NT2/D1 (cell line): ENCODE measurements at places on chromosomes 13 and 19.

- DNase-seq, result no peak
Observed at GRCh38 chr19:4115818-4116385, 8.0 kb downstream of the MAP2K2 start.

- DNase-seq, result no peak
Observed at GRCh38 chr19:29855087-29855486, 43.3 kb downstream of the CCNE1 start.

DNA sequence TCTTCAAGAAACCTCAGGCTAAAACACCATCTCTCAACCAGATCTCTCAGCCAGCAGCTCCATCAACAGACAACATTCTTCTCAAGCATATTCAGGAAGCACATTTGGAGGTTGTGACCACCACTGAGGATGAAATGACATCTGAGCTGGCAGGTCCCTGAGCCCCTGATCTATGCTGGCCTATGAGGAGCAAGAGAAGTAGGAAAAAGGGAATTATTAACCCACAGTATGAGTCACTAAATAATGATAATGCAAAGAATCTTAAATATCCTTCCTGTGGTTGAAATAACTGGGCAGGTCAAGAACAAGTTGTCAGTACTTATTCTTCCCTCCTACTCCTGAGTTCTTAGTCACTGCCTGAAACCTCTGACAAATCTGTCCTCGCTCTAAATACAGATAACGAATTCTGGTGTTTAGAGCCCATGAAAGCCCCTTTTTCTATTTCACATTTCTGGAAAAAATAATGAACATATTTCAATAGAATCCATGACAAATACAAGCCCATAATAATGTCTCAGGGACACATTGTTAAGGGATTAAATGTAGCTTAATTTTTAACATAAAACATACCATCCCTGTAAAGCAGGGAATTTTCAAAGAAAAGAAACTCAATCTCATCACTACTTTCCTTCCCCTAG lies 225.8 kb upstream of the IRS2 start:
- DNase-seq, result no peak

GRCh38 chr19:35963514-35963913 lies 27.3 kb downstream of the LRFN3 start:
- DNase-seq, result peak; percentile 51

DNA sequence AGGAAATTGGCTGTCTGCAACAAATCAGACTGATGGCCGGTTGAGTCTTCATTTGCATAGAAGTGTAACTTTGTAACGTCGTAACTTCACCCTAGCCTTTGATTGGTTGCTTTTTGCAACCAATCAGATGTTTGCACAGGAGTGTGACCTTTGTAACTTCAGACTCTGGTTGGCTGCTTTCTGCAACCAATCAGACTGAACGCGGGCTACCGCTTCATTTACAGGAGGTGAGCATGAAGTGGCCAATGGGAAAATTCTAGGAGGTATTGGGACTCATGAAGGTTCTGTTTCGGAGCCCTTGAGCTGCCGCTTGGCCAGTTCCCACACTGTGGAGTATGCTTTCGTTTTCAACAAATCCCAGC lies 441 bp upstream of the ZNF559 start:
- DNase-seq, result peak; percentile 69

DNA sequence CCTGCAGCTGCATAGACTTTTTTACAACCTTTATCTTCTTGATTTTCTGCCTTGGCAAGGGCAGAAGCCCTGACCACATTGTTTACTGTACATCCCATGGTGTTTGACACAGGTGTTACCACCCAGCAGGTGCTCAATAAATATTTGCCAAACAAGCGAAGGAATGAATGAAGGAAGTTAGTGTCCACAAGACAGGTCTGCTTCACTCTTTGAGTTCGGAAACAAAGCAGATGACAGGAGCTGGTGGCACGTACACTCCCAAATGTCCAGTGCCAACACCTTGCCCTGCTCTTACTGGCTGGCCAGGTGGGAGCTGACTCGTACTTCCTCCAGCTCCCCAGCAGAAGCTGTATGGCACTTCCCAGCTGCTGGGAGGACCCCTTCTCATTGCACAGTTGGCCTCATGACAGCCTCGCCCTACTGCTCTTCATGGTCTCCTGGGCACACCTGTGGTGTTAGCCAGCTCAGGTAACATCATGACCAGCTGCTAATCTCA lies 22.0 kb upstream of the MUC16 start:
- no peak for DNase-seq

DNA sequence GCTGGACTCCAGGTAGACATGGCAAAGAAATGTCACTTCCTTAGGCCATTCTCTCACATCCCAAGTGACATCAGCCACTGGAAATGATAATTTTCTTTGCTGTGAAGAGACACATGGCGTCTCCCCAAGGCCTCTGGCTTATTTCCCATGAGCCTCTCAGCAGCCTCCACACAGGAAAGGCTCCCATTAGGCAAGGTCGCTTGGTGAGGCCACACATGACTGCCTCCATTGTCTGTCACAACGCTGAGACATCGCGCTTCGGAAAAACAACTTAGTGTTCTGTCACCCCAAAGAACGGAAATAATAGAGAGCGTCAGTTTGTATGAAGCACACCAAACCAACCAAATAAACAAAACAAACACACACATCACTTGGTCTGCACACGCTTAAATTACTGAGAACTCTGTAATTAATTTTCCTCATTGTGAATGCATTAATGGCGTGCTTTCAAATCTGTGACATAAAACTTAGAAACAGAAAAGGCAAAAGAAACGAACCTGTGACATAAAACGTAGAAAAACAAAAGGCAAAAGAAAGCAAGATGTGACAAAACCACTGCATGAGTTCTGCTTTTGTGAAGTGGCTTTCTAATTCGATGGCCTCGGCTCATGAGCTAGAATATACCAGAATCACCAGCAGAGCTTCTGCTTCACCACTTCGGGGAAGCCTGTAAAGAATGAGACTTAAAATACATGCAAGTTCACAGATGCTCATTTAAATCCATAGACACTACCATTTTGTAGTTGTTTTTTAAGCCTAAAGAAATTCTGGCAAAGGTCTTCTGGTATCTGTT lies 404.2 kb upstream of the SGCG start:
- DNase-seq, result no peak

DNA sequence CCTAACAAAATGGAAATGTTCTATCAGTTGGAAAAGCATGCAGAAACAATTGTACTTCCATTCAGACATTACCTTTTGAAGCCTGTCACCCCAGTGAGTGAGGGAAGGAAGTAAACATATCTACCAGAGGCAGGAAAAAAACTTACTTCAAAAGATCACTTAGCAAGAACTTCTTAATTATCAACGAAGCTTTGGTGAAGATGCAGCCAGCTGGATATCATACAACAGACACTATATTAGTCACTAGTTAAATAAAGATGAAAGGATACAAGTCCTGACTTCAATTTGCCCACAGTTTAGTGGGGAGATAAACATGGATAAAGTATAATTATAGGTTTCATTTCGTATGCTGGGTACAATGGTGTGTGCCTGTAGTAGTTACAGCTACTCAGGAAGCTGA lies 148.8 kb downstream of the TNFRSF19 start:
- no peak for DNase-seq

- no peak for DNase-seq
Observed at GRCh38 chr19:9835507-9835949, 410 bp downstream of the PIN1 start.

DNA sequence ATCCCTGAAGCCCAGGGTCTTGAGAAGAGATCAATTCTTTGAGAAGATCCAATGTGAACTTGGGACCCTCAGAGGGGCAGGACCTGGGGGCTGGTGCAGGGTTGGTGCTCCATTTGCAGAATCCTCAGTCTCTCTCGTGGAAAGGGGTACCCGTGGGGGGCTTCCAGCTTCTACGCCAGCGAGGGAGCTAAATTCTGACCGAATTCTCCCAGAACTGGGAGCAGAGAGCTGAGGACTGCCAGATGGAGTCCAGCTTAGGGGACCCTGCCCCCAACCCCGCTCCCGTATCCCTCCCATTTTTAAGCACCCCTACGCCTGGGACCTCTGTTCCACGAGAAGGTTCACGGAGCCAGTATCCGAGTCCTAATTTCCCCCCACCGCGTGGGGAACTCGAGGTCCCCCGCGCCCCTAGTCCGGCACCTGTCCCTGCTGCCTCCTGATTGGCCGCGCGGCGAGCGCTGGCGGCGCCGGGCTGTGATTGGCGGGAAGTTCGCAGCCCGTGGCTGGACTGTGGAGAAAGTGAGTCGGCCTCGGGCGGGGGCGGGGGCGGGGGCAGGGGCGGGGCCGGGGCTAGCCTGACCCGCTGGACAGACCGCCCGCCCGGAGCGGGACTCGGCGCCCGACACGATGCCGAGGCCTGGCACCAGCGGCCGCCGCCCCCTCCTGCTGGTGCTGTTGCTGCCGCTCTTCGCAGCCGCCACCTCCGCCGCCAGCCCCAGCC lies 4.4 kb upstream of the LTBP4 start:
- no peak for DNase-seq

DNA sequence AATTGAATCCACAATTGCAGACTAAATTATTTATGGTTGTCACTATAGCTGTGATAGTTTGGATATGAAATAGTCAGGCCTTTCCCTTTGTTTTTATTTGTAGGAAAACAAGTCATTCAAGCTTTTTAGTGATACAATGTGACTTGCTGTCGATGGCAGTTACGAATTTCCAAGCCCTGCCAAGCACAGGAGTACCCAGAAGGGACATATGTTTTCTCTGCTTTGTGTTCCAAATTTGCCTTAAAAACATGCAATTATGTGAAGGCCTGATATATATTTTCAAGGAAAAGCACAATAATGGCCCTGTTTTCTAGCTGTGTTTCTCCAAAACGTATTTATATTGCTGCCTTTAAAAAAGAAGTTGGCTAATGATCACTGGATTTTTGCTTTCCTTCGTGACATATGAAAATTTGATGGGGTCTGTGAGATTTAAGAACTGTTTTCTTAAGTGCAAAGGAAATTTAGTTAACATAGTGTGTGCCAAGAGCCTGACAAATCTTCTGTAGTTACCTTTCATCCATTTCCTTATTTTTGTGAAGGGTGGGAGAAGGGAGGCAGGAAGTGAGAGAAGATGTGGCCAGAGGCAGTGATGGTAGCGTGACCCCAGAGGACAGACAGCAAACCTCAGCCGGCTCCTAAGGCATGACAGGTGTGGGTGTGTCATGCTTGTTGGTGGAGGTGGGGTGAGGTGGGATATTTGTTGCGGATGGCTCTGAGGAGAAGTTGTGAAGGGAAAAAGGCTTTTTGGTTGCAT lies 79.6 kb downstream of the TEX26 start:
- no peak for DNase-seq

DNA sequence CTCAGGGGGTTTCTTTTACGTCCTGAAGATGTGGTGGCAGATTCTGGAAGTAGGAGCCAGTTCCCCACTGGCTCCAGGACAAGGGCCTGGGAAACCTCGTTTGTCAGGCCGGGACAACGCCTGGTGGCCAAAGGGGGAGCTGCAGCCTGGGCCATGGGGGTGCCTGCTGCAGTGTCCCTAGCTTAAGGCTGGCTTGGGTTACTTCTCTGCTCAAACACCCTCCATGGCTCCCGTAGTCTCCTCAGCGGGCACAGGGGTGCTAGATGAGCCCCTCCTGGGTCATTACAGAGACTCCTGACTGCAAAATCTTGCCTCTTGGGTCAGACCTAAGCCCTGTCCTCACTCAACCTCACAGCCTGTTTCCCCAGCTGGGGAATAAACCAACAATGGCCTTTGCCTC lies 14.7 kb downstream of the CILP2 start:
- no peak for DNase-seq
